CD4-positive, alpha-beta T cell (primary cell): ENCODE measurements at places on chromosomes 11 and 22. TPM values are rescaled to one million over a fixed set of nuclear protein-coding genes. Genes with fewer than 3 reads are reported as not detected.

Gene TRIM51
- not detected for total RNA-seq

- H3K27ac ChIP-seq: no peak overlapping the region
- no peak for DNase-seq
- H3K36me3 ChIP-seq: no peaks in the 10 kb centered on the region
- no peaks in the 10 kb centered on the region for H3K27me3 ChIP-seq
- H3K4me1 ChIP-seq: no peaks in the 10 kb centered on the region
Observed at GRCh38 chr11:115425816-115426215, 78.4 kb downstream of the CADM1 start.

Gene CASP12
- total RNA-seq: not detected

Gene OR8G5
- not detected for total RNA-seq

GRCh38 chr11:124070915-124071622, 29.9 kb upstream of the OR10G7 start:
- H3K4me3 ChIP-seq: no peak overlapping the region
- no peaks in the 10 kb centered on the region for H3K36me3 ChIP-seq
- peaks cover 15% of the 10 kb centered on the region for H3K27me3 ChIP-seq

Gene C11orf87
- total RNA-seq: not detected

- H3K27me3 ChIP-seq: no peaks in the 10 kb centered on the region
- peaks cover 14% of the 10 kb centered on the region for H3K36me3 ChIP-seq
- peaks cover 28% of the 10 kb centered on the region for H3K4me1 ChIP-seq
Observed at GRCh38 chr11:61392981-61393595, 701 bp downstream of the TMEM216 start.

DNA sequence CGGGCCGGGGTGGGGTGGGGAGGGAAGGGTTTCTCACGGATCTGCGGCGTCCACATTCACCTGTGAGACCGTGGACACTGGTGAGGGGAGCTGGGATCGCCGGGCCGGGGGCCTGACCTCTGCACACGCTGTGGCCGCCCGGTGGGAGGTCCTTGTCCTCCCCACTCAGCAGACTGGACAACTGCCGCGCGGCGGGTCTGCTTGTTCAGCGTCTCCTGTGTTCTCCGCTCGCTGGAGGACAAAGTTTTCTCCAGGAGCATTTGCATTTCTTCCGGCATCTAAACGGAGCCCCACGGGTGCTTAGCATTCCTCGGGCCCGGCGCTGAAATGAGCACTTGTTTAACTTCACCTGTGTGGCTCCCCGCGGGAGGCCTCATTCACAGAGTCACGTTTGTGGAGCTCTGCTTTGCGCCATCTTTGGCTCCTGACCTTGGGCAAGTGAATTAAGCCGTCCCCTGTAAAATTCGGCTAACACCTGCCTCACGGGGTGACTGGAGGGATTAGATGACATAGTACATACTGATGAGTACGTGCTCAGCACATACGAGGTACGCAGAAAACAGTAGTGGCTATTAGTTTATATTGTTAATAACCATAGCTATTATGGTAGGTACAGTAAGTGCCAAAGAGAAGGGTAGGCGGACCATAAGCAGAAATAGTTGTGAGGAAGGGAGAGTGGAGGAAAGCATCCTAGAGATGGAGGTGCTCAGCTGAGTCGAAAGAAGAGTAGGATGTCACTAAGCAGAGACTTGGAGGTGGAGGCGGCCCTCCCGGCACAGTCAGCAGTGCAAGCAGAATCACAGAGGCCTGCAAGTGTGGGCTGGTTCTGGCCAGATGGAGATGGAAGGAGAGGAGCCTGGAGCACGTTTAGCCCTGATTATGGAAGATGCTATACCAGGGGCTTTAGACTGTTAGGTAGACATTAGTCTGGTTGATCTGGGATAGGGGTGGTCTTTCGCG, 885 bp downstream of the TRMU start:
- peaks cover 20% of the 10 kb centered on the region for H3K4me1 ChIP-seq
- H3K36me3 ChIP-seq: peaks cover 37% of the 10 kb centered on the region
- peak overlapping the region; percentile 62 for H3K27ac ChIP-seq
- no peaks in the 10 kb centered on the region for H3K27me3 ChIP-seq
- peak; percentile 8 for DNase-seq
- peak overlapping the region; percentile 91 for H3K4me3 ChIP-seq

GRCh38 chr11:93542811-93543229, 371 bp downstream of the SMCO4 start:
- H3K4me1 ChIP-seq: peaks cover 26% of the 10 kb centered on the region
- no peak for DNase-seq
- H3K4me3 ChIP-seq: peak overlapping the region; percentile 74
- H3K27ac ChIP-seq: peak overlapping the region; percentile 2

DNA sequence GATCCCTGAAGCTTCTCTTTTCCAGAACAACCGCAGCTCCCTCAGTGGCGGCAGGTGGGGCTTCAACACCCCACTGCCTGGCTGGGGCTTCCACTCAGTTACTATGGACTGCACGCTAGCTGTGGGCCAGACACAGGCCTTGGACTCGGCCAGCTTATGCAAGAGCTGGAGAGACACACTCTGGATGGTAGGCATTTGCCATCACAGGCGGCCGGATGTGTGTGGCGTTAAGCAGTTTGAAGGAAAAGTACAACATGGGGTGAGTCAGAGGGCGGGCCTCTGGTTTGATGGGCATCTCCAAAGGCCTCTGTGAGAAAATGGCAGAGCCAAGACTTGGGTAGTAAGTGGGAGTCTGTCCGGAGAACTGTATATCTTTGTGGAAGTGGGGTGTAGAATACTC, 17.6 kb downstream of the KCNJ4 start:
- no peak overlapping the region for H3K4me3 ChIP-seq
- H3K27me3 ChIP-seq: no peaks in the 10 kb centered on the region
- DNase-seq: no peak
- H3K4me1 ChIP-seq: no peaks in the 10 kb centered on the region

- H3K27me3 ChIP-seq: no peaks in the 10 kb centered on the region
- no peak overlapping the region for H3K4me3 ChIP-seq
- no peak for DNase-seq
- H3K27ac ChIP-seq: no peak overlapping the region
- H3K4me1 ChIP-seq: peaks cover 12% of the 10 kb centered on the region
Observed at GRCh38 chr11:96144553-96144952, 198.4 kb downstream of the MAML2 start.

GRCh38 chr22:36986242-36986821, 32.9 kb downstream of the TST start:
- no peaks in the 10 kb centered on the region for H3K4me1 ChIP-seq
- no peaks in the 10 kb centered on the region for H3K36me3 ChIP-seq
- H3K27me3 ChIP-seq: peaks cover 12% of the 10 kb centered on the region
- peak; percentile 46 for DNase-seq

Gene PRR33
- total RNA-seq: not detected

DNA sequence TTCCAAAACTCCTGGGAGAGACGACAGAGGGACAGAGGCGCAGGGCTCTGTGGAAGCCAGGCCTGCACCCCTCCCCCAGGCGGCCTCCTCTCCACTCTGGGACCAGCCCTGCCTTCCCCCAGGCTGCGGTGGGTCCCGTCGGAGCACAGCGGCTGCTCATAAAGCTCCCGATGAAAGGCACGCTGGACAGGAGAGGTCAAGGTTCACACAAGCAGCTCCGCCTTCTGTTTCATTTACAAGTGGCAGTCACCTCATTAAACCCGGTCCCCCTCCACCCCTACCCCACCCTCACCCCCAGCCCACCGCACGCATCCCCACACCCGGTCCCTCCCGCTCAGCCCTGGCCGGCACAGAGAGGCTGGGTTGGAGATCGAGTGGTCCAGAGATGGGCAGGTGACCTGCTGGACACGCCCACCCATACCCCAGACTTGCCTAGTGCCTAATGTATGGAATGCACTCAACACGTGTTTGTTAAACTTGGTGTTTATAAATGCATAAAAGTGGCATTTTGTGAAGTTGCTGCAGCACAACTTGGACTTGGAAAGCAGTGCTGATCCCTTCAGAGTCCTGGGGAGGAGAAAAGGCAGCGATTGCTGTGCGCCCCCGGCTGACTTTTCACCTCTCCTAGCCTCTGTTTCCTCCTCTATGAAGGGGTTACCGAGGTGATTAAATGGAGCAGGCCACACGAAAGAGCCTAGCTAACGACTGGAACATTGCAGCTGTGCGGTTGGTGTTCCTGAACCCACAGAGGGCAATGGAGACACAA, 26.0 kb downstream of the RPUSD4 start:
- DNase-seq: no peak
- H3K4me1 ChIP-seq: peaks cover 2% of the 10 kb centered on the region
- peaks cover 8% of the 10 kb centered on the region for H3K36me3 ChIP-seq
- no peaks in the 10 kb centered on the region for H3K27me3 ChIP-seq

Gene ASRGL1
- 0.81 TPM for total RNA-seq

GRCh38 chr11:65180877-65181568, 705 bp upstream of the CAPN1 start:
- peaks cover 37% of the 10 kb centered on the region for H3K4me1 ChIP-seq
- peak; percentile 36 for DNase-seq
- H3K27ac ChIP-seq: no peak overlapping the region
- no peaks in the 10 kb centered on the region for H3K27me3 ChIP-seq
- H3K36me3 ChIP-seq: peaks cover 25% of the 10 kb centered on the region

GRCh38 chr11:109527496-109527895, 105.5 kb downstream of the C11orf87 start:
- H3K4me3 ChIP-seq: no peak overlapping the region
- no peaks in the 10 kb centered on the region for H3K36me3 ChIP-seq
- H3K4me1 ChIP-seq: no peaks in the 10 kb centered on the region
- no peak overlapping the region for H3K27ac ChIP-seq

Gene MUC6
- total RNA-seq: not detected

Gene TPBGL
- total RNA-seq: 0.80 TPM

DNA sequence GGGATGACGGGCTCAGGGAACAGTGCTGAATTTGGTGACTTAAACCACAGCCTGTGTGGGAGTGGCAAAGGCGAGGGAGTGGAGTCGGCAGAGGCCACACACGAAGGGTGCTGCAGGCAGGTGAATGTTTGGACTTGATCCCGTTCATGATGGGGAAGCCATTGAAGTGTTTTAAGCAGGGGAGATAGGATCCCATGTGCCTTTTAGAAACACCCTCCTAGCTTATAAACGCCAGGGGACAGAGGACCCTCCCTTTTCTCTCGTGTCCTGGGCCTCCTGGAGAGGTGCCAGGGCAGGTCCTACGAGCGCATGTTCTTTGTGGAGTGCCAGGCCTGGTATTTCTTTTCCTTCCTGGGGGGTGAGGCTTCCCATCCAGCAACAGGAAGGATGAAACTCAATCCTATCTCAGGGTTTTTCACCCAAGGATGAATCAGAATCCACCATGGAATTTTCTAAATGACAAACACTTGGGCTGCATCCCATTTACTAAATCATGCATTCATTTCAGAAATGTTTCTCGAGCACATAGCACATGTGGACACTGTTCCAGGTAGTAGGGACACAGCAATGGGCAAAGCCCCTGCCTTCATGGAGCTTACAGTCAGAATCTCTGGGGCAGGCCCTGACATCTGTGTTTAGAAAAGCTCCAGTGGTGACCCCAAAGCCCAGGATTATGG, 59.6 kb downstream of the CHRDL2 start:
- no peaks in the 10 kb centered on the region for H3K36me3 ChIP-seq
- no peak overlapping the region for H3K27ac ChIP-seq
- H3K4me1 ChIP-seq: no peaks in the 10 kb centered on the region
- H3K4me3 ChIP-seq: no peak overlapping the region
- H3K27me3 ChIP-seq: no peaks in the 10 kb centered on the region

Gene CALCA
- not detected for total RNA-seq

- no peak for DNase-seq
- H3K4me1 ChIP-seq: no peaks in the 10 kb centered on the region
- peaks cover 30% of the 10 kb centered on the region for H3K36me3 ChIP-seq
- no peaks in the 10 kb centered on the region for H3K27me3 ChIP-seq
Observed at GRCh38 chr22:29997516-29997915, 82.7 kb upstream of the HORMAD2 start.

GRCh38 chr11:96986516-96986915, 596.7 kb downstream of the JRKL start:
- no peaks in the 10 kb centered on the region for H3K4me1 ChIP-seq
- H3K4me3 ChIP-seq: no peak overlapping the region

Gene P4HA3
- not detected for total RNA-seq

- no peaks in the 10 kb centered on the region for H3K36me3 ChIP-seq
- H3K27me3 ChIP-seq: no peaks in the 10 kb centered on the region
- H3K4me1 ChIP-seq: peaks cover 53% of the 10 kb centered on the region
- H3K27ac ChIP-seq: peak overlapping the region; percentile 44
- peak; percentile 61 for DNase-seq
- no peak overlapping the region for H3K4me3 ChIP-seq
Observed at GRCh38 chr11:119262668-119263351, 54.1 kb downstream of the MCAM start.

DNA sequence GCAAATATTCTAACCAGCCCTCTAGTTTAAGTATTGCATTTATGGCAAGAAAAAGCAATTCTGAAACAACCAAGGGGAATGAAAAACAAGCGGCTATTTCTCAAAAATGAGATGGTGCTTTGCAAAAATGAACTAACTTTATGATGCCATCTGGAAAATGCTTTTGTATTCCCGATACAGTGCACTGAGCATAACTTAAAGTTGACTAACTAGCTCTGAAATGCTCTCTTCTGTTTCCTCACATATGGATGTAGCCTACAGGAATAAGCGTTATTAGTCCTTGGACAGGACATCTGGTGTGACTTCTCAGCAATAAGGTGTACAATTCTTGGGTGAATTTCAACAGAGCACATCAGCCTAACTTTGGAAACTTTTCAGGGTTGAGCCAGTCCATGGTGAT, 228.2 kb upstream of the DDI1 start:
- no peaks in the 10 kb centered on the region for H3K27me3 ChIP-seq
- no peaks in the 10 kb centered on the region for H3K4me1 ChIP-seq
- no peak overlapping the region for H3K4me3 ChIP-seq
- no peak for DNase-seq
- no peak overlapping the region for H3K27ac ChIP-seq

Gene SHISAL1
- not detected for total RNA-seq

GRCh38 chr22:23497016-23497885, 82.8 kb downstream of the IGLL1 start:
- H3K27ac ChIP-seq: no peak overlapping the region
- H3K4me1 ChIP-seq: no peaks in the 10 kb centered on the region
- no peaks in the 10 kb centered on the region for H3K27me3 ChIP-seq
- H3K4me3 ChIP-seq: no peak overlapping the region
